ENCODE measurements at places on chromosomes 2 and 18.

- no peak for DNase-seq
Observed at GRCh38 chr2:202215179-202215578, 23.2 kb downstream of the SUMO1 start.

GRCh38 chr18:42182728-42183700 lies 228.0 kb downstream of the PIK3C3 start:
- DNase-seq = no peak

DNA sequence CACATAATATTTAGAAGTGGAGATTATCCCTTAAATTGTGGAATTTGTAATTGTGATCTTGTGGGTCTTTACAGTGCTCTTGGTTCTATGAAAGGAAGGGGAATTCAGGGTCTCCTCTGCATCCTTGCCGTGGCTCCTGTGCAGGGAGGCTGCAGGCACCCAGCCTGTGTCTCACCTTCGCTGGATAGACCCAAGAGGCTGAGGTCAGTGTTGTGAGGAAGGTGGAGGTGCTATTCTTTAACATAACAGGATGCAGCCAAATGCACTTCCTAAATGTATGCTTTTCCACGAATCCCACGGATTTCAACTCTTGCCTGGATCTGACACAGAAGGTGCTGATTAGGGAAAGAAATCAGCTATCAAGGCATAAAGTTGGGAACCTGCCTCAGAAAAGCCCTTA lies 69.5 kb downstream of the TMEM18 start:
- no peak for DNase-seq

DNA sequence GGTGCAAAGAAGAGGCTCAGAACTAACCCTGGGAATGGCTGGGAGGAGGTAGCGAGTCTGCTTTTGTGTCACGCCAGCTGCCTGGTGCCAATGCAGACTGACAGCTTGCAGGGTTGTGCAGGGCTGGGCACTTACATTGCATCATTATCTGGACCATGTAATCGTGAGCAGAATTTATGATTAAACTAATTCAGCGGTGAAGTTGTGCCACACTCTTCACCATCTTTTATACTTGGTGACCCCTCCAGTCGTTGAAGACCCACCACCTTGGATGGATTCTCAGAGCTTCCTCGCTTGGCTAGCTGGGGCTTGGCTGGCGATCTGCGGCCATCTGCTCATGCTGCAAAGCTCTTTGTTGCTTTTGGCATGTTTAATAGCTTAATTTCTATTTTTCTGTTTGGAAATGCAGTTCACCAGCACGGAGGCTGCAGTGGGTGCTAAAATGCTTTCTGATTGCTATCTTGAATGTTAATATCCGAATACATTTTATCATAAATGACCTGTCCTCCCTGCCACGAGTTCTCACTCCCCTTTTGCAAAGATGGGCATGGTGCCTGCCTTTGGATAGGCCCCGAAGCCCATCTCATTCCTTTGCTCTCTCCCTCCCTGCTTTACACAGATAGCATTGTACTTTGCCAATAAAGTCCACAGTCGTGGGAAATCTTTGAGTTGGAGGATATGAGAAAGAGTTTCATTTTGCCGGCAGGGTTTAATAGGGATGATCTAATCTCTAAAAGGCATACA lies 188.2 kb downstream of the PRKCE start:
- no peak for DNase-seq

GRCh38 chr2:197307933-197308521 lies 2.6 kb downstream of the ANKRD44 start:
- DNase-seq = no peak
